Pancreas (tissue), 10 donors: ENCODE measurements at places on chromosomes 3 and 15.
A peak's percentile ranks its signal among the peaks of the same experiment; 100 is the strongest.

GRCh38 chr3:36579746-36580145 lies 184.6 kb downstream of the DCLK3 start:
- no peak for DNase-seq

DNA sequence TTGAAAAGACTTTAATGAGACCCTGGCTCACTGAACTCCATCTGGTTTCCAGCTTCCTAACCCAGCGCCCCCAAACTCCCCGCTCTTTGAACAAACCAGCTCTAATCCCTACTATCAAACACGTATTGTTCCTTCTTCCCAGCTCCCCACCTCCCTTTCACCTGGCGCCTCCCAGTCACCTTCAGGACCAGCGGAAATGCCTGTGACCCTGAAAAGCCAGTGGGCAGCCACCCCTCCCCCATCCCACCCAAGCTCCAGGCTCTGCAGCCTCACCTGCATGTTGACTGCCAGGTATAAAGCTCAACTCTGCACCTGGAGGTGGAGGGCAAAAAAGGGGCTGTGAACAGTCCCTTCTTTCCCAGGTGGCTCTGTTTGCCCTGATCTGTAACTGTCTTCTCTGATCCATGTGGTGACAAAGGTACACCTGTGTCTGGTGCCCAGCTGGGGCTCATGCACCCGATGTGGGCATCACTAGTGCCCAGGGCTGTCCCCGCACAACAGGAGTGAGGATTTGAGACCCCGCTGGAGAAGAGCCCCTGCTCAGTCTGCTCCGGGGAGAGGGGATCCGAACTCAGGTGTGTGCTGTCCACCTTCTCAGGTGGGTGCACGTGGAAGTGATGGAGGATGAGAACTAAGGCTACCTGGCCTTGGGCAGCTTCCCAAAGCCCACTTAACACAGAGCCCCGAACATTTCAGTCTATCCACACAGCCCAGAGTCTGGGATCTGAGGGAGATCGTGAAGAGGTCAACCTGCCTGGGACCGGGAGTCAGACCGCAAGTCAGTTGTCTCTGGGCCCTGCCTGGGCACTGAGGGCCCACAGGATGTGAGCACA lies 128.9 kb downstream of the NSMCE3 start:
- no peak for DNase-seq

DNA sequence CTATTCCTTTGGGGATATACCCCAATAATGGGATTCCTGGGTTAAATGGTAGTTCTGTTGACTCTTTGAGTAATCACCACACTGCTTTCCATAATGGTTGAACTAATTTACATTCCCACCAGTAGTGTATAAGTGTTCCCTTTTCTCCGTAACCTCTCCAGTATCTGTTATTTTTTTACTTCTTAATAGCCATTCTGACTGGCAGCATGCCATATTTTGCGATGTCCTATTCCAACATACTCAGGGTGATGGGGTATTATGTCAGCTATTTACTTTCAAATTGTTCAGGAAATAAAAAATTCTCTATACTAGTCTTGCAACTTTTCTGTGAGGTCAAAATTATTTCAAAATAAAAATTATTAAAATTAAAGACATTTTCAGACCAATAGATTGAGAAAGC lies 9.1 kb upstream of the PARP14 start:
- no peak for DNase-seq

DNA sequence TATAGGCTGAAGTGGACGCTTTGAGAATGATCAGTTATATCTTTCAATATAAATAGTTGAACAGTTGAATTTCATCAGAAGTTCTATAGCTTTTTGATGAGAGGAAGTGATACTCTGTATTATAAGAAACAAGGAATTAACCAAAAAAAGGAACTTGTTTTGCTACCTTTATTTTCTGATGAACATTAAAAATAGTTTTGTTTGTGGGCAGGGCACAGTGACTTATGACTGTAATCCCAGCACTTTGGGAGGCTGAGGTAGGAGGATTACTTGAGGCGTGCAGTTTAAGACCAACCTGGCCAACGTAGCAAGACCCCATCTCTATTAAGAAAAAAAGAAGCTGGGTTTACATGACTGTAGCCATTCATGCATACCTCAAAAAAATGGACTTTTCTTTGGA lies 16.7 kb downstream of the BLOC1S6 start:
- no peak for DNase-seq

GRCh38 chr3:52140000-52140399 lies 14.2 kb downstream of the POC1A start:
- no peak for DNase-seq

DNA sequence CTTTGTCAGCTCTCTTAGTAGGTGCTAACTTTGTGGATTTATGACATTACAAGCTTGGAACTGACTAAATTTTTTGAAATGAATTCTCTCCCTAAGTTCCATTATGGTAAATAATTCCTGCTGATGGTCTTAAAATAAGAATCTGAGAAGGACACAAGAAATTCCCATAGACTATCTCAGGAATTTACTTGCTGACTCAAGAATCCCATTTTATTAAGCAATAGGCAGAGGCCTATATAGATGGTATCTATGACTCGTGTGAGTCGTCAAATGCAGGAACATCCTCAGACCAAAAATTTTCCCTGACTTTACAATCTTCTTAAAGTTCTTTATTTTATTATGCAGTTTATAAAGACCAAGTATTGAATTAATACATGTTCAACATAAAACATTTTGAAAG lies 30.7 kb upstream of the CBLB start:
- no peak for DNase-seq

DNA sequence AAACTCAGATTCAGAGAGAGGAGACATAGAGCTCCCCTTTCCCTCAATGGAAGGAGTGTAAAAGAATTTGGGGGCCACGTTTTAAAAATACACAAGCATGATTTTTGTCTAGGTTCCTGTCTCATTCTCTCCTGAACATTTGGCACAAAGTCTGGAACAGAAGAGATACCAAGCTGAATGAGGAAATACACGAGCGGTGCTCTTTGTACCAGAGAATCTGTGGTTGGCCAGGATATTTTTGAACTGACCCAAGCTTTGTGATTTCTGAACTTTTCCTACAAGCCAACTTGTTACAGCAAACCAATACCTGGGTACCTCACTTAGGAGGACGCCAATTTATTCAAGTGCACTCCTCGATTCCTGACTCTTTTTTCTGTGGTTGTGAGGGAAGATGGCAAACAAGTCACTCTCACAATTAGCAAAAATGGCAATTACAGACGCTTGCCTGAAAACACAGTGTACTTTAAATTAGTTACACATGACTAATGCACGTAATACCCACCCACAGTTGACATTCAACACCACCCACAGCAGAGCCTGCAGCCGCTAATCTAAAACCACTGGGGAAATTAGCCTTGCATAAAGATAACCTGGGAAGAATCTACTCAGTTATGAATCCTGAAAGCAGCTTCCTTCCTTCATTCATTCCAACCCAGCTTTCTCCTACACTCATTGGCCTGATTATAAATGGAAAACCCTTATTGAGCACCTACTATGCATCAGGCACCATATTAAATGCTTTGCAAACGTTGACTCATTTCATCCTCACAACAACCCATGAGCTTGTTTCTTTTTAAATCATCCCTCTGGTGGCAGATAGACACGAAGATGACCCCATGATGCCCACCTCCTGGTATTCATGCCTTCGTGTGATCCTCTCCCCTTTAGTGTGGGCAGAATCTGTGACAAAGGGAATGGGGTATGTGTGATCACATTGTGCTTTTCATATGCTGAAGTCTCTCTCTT lies 293.5 kb downstream of the KBTBD8 start:
- no peak for DNase-seq

- DNase-seq = peak; percentile 28
These were observed 50.6 kb downstream of the GMNC start for GRCh38 chr3:190811775-190812480.

- DNase-seq = no peak
These were observed 89.7 kb upstream of the KLF13 start for GRCh38 chr15:31237043-31237324.

GRCh38 chr3:38283810-38284755 lies 2.0 kb downstream of the SLC22A14 start:
- DNase-seq = no peak

DNA sequence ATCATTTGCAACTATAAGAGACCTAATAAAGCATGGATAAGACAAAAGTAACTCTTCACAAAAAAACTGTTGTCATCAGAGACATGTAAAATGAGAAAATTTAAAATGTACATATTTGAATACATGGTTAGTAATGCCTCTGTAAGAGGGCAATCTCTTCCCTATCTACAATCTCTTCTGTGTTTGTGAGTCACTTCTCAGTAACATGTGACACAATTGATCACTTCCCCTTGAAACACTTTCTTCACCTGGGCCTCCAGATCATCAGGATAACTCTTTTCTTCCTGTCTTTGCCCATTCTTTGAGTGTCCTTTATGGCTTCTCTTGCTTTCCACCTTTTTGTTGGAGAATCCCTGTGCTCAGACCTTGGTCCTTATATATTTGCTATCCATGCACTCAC lies 50.4 kb downstream of the TFDP2 start:
- no peak for DNase-seq

- DNase-seq = peak; percentile 89
These were observed 34.0 kb downstream of the RHCG start for GRCh38 chr15:89462198-89462912.

DNA sequence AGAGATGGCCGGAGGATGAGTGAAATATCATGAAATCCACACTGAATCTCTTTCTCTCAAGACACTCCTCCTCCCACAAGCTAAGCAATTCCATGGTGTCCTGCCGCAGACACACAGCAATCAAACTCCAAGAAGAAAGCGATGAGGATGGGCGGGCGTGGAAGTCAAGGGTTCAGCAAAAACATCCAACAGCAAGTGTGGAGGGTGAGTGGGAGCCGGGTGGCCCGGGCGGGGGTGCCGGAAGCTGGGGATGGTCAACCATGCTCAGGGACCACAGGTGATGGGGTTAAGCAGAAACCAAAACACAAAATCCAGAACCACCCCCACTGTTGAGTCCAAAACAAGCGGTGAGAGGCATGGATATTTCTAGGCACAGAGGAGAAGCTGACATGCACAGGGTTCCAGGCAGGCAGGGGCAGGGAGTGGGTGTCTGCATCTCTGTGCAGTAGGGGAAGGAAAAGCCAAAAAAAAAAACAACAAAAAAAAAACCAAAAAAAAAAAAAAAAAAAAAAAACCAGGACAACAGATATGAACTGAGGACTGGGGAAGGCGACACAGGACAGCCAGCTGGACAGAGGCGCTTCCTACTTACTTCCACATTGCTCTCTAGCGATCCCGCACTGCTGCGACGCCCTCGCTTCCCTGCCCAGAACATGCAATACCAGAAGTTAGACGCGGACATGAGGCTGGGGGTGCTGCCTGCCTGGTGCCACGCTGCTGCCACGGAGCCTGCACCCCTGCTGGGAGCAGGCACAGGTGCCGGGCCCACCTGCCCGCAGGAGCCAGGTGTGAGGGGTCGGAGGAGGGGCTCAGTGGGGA lies 61.0 kb upstream of the RPL32 start:
- peak; percentile 12 for DNase-seq

- no peak for DNase-seq
These were observed 3.2 kb upstream of the PXYLP1 start for GRCh38 chr3:141228395-141228794.

DNA sequence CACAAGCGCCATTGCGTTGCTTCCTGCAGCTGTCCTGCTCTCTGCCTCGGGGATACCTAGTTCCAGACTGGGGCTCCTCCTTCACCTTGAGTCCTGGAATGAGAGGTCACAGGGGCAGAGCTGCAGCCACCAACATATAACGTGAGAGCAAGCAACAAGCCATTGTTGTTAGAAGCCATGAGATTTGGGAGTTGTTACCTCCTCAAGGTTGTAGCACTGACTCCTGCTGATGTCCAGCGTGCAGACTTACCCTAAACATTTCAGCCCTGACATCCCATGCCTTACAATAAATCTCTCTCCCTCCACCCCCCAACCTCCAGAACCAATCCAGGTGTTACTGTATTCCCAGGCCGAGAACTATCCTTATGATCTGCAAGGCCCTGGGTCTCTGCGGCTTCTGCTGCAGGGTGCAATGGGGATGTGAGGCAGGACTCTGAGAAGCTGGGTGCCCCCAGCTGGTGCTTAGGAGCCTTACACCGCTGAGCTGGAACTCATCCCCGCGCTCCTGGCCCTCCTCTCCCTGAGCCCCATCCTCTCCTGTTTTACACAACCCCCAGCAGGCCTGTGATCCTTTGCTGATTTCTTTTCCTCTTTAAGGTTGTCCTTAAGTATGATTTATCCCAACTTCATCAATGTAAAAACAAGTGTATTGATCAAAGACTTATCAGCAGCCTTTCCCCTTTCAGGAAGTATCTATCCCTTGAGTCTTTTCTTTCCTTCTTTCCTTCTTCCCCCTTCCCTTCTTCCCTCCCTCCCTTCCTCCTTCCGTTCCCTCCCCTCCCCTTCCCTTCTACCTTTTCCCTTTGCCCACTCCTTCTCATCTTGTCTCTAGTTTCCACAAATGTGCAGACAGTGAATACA lies 84.2 kb upstream of the ABHD2 start:
- no peak for DNase-seq

GRCh38 chr3:157618075-157618760 lies 115.0 kb upstream of the VEPH1 start:
- peak; percentile 24 for DNase-seq

- DNase-seq = no peak
These were observed 147.0 kb upstream of the LRRFIP2 start for GRCh38 chr3:37321377-37321781.

GRCh38 chr15:101389362-101389761 lies 94.3 kb upstream of the SNRPA1 start:
- no peak for DNase-seq

- DNase-seq = no peak
These were observed 830 bp upstream of the RNF13 start for GRCh38 chr3:149812165-149812605.

- no peak for DNase-seq
These were observed 6.0 kb downstream of the NCKIPSD start for GRCh38 chr3:48679411-48680391.

DNA sequence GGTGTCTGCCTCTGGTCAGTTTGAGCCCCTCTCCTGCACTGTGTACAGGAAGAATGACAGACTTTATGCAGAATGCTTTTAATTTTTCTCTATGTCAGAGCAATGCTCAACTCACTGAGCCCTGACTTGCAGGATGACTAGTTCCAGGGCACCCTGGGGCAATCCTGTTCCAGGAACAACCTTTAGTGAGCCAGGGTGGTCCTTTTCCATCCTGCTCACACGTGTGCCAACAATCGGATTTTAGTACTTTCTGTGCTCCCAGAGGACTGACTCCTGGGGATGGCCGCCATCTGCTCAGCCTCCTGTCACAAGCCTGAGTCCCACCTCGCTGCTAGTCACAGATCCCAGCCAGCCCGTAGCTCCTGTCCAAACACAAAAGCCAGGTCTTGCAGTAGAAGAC lies 48.2 kb upstream of the ALDH1A3 start:
- DNase-seq = no peak

DNA sequence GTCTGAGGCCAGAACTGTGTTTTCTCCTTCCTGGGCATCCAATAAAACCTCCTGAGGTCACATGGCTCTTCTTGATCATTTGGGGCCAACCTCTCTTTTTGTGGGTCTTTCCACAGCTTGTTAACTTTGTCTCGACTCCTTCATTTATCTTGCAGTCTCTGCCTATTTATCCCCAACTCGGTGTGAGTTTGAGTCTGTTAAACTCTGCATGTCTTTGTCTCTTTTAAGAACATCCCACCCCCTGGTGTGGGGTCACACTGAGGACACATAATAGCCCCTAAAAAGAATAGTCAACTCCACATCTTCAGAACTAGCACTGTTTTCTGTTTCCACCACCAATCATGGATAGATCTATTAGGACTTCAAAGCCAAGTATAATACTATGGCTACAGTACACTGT lies 187.2 kb downstream of the TLE3 start:
- DNase-seq = no peak
